ENCODE measurements at places on chromosomes 5 and 9. TPM values are rescaled to one million over a fixed set of nuclear protein-coding genes. Genes with fewer than 3 reads are reported as not detected.

- DNase-seq = peak; percentile 34
These were observed 14.0 kb downstream of the ORM2 start for GRCh38 chr9:114343471-114344187.

- no peak for DNase-seq
These were observed 88.8 kb upstream of the PAM start for GRCh38 chr5:102666164-102666946.

DNA sequence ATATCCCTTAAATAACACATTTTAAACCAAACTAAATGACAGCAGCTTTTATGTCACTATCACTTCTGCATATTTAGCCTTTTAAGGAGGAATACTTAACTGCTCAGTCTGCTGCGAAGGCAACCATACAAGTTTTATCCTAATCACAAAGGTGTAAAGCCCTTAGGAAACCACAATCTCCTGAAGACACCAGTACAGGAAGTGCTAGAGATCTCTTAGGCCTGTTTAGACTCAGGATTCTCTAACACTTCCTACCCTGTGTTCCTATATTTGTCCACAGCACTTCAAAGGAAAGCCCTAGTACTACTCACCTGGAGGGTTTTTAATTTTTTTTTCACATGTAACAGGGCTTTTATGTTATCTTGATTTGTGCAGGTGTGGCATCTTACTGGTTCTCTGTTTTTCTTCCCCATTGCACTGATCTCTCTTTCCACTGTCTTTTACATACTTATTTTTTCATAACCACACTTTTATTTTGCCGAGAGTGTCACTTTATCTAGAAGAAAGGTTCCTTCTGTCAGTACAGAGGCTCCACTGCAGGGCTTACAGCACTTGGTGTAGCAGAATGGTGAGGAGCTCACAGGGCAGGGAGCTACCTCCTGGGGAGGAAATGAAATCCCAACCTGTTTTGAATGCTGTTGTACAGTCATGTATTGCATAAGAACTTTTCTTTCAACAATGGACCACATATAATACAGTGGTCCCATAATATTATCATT is 1060.6 kb upstream of the ACO1 start:
- no peak for DNase-seq

GRCh38 chr9:109599131-109599530 is 101.0 kb upstream of the PTPN3 start:
- no peak for DNase-seq

- no peak for DNase-seq
These were observed 18.1 kb downstream of the HMCN2 start for GRCh38 chr9:130283539-130284248.

- DNase-seq = no peak
These were observed 85.4 kb downstream of the NTRK2 start for GRCh38 chr9:84754881-84755280.

GRCh38 chr5:180135128-180135955 is 63.8 kb upstream of the RNF130 start:
- DNase-seq = no peak

- no peak for DNase-seq
These were observed 100.4 kb downstream of the NFIB start for GRCh38 chr9:14213504-14213903.

DNA sequence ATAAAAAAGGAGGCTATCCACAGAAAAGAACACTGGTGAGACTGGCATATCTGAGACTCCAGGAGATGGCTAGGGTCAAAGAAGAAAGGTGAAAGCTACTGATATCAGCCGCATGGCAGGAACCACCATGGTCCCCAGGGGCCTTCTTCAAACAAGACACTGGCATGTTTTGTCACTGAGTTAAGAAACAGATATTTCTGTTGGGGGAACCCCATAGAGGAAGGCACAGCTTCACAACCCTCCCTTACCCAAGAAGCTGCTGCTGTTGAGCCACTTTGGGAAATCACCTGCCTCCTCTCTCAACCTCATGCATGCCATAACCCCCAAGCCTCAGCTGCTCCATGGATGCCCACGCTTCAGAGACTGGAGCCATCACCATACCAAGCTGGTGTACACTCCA is 13.3 kb upstream of the BTNL3 start:
- no peak for DNase-seq

DNA sequence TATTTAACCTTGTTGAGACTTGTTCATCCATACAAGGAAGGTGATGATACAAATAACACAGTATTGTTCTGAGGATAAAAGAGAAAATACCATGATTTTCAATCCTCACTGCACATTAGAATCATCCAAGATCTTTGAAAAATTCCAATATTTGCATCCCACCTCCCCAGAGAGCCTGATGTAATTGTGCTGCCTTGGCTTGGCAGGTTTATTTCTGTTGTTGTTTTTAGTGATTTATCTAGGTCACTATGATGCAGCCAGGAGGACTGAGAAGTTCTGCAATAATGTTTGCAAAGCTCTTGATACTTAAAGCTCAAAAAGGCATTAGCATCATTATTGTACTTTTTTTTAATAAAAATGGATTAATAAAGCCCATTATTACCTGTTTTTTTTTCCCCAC is 67.0 kb upstream of the NMUR2 start:
- DNase-seq = no peak

DNA sequence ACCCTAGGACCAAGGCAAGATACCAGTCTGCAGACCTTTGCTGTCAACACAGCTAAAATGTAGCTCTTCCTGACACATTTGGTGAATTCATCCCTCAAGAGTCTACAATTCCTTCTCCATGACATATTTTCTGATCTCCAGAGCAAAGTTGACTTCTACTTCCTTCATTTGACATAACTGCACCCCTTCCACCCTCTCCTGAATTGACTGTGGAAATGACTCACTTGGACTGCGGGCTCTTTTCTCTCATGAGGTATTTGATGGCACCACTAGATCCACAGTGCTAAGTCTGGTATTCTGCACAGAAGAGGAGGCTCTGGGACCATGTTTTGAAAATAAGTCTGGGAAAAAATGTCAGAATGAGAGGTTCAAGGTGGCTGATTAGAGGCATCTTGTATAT is 338.4 kb upstream of the TRPC7 start:
- no peak for DNase-seq

DNA sequence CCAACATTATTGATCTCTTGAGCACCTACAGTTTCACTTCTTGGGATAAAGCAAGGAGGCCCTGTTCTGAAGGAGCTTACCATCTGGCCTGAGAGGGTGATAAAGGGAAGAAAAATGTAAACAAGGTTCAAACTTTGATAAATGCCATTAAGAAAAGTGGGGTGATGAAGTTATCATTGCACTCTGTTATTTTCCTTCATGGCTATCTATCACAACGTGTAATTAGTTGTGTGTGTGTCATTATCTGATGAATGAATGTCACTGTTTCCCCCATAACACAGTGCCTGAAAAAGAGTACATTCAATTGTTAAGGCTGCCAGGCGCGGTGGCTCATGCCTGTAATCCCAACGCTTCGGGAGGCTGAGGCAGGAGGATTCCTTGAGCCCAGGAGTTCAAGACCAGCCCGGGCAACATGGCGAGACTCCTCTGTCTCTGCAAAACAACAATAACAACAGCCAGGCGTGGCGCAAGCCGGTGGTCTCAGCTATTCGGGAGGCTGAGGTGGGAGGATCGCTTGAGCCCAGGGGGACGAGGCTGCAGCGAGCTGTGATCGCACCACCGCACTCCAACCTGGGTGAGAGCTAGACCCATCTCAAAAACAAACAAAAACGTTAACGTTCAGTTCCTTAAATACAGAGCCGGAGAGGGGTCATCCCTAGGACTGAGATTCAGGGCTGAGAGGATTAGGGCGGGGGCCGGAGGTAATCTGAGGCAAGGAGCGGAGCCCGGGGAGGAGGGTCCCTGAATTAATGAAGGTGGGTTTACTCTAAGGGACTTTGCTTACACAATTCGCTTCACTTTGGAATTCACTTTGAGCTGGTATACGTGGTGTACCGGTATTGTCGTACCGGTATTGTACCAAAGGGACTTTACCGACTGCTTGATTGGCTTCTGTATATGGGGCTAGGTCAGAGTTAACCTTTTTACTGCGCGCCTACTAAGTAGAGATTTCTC is 917 bp downstream of the NHP2 start:
- no peak for DNase-seq

DNA sequence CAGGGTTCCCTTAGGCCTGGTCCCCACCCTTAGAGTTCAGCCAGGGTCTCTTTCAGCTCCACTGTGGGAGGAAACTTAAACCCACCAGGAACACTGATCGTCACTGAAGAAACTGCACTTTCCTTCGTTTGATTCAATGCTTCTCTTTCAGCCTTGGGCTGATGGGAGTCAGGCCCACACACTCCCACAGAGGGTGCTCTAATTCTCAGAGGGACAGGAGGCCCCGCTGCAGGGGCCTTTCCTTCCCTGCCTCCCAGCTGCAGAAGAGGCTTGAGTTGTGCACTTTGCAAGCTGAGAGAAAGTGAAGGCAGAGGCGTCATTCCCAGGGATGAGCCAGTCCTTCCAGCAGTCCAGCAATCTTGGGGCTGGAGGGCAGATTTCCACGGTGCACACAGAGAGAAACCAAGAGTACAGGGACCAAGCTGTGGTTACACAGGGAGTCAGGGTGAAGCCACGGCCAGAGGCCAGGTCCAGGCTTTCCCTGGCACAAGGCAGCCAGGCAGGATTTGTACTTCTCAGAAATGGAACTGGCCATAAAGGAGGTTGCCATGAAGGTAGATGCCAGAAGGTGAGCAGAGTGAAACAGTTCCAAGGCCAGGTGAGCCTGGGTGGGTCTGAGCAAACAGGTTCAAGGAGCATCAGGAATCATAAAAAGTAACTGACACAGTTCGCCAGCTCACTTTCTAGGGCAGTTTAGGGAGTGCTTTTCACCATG is 10.4 kb upstream of the GLIPR2 start:
- DNase-seq = no peak

DNA sequence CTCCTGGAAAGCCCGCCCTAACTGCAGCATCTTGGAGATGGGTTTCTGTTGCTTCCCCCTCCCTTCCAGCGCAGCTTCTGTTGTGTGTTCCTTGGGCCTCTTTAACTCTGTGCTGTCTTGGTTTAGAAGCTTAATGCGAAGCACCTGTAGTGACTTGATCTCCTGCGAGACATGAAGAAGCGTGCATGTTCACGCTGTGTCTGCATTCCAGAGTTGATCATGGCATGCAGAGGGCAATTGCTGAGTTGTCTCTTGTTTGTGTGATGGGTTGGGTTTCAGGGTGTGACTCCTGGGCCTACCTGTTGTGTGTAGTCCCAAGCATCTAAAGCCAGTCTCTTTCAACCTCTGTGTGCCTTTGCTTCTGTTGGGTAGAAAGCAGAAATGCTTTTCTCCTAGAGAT is 155.6 kb downstream of the SMARCA2 start:
- no peak for DNase-seq

DNA sequence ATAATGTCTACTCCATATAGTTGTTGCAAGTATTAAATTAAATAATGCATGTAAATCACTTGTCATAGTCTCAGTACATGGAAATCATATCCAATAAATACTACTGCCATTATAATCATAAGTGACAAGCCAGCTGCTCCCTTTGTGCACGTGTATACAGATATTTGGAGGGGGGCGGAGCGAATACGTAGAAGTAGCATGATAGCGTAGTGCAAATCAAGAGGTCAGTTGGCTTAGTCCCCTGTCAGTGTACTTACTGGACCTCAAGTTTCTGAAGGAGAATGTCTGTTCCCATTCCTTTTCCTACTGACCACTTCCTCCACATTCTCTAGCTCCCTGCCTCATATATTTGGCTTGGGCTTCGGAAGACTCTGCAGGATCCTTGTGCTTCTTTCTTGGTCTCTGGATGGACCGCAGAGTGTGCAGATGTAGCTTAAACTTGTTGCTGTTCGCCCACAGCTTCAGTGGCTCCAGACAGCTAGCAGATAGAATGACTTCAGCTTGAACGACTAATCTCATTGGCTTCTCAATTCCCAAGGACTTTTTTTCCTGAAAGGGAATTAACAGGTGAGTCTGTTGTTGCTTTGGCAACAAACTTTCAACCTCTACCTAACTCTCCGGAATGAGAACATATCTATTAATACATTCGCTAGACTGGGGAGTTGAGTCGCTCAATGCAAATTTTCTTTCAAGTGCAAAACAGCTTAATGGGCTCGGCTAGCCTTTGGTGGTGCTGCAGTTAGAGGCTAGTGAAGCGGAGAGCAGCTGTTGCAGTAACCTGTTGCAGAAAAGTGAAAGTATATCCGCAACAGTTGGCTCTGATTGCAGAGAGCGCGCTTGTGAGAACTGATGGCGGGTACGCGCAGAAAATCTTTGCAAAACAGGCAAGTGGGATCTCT is at the start of gene PCDHB1:
Gene PCDHB1, plus strand, starts transcription at position 753 of the 899 bp plus-strand sequence. Its CDS starts 97 bp downstream, at position 850.
- DNase-seq = peak; percentile 31

DNA sequence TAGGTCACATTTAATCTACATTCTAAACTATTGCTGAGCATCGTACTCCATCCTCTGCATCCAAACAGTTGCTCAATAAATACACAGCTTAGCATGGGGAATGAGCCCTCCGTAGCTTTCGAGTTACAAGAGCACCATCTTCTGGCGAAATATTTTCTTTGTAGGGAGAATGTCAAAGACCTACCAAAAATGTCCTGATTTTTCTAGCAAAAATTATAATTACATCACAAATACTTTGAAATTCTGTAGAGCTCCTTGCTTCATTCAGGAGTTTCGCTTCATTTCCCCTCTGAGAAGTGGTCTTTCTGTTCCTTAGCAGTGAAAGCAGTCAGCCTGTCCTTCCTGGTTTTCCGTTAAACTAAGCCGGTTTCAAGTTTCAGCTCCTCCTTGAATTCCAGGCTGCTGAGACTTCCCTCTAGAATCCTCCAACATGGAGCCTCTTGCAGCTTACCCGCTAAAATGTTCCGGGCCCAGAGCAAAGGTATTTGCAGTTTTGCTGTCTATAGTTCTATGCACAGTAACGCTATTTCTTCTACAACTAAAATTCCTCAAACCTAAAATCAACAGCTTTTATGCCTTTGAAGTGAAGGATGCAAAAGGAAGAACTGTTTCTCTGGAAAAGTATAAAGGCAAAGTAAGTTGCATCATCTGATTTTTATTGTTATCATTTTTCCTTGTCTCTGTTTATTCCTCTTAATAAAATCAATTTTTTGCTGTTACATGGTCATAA is at the start of gene GPX8:
Gene GPX8, plus strand, starts transcription at position 409 of the 730 bp plus-strand sequence. Its CDS starts 22 bp downstream, at position 431.
- DNase-seq = peak; percentile 79

DNA sequence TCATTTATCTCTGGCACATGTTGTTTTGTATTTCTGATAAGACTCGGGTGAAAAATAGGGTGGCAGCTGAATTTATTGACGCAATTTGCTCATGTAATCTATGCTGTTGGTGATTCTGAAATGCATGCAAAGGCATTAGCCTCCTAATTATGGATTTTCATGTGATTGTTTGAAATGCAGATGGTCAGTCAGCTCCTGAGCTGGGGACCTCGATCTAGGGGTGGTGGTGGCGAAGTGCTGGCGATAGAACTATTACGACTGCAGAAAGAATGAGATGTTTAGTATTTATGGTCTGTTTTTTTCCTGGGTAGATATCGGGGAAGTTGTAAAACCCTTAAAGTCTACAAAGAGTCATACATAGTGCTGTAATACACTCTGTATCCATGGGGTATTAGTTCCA is 88.6 kb downstream of the SLC28A3 start:
- no peak for DNase-seq

CDKN2A gene
- 0.90 TPM for total RNA-seq

BRD3OS gene
- 13.4 TPM for total RNA-seq

SPATA31E1 gene
- total RNA-seq = 0.08 TPM

PCDHGA9 gene
- total RNA-seq = 1.1 TPM

CCDC192 gene
- total RNA-seq = not detected

TNFSF15 gene
- 10.4 TPM for total RNA-seq

STPG3 gene
- not detected for total RNA-seq

SLC36A3 gene
- not detected for total RNA-seq

PCDHGB4 gene
- total RNA-seq = 20.9 TPM

UBE2QL1 gene
- 0.36 TPM for total RNA-seq

SLC36A2 gene
- total RNA-seq = not detected
